ENCODE measurements at places on chromosomes 4 and X.

- DNase-seq: no peak
Measured at GRCh38 chr4:176425035-176425434, 105.3 kb downstream of the SPCS3 start.

DNA sequence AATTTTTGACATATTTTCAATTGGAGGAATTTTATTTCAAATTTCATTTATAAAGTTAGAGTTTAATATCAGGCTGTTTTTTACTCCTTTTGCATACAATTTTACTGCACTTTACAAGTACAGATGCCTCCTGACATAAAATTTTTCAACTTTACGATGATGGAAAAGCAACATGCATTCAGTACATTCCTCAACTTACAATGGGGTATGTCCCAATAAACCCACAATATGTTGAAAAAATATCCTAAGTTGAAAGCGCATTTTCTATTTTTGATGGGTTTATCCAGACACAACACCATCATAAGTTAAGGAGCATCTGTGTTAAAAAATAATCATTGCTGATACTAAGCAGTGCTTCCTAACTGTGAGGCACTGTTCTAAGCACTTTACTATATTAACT is 4.3 kb downstream of the KLHL5 start:
- DNase-seq: no peak

DNA sequence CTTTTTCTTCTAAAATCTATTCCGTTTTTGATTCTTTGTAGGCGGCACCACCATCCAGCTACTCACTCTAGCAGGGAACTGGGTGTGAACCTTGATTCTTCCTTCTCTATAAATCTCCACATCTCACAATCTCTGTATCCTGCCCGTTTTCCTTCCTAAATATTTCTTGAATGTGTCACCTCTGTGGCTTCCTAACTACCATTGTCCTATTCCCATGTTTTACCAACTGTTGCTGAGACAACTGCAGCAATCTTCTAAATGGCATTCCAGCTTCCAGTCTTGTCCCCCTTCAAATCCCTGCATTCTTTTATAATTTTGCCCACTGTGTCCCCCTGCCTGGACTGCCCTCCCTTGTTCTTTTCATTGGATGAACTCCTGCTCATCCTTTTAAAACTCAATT is 641.3 kb downstream of the RPA4 start:
- DNase-seq: no peak

GRCh38 chr4:84985952-84986351 is 19.5 kb upstream of the WDFY3 start:
- DNase-seq: no peak

DNA sequence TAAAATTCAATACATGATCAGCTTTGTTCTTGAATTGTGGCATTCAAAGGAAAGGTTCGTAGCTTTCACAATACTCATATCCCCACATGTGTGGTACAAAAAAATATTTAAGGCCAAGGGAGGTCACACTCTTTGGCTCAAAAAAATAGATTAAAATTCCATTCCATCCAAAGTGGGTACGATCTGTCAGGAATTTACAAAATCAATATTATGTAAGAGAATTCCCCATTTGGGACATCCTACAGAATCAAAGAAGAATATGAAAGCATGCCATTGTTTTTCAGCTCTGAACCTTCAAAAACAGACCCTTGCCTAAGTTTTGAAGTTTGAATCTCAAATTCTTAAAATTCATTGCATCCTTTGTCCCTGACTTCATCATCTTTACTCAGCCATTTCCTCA is 85.8 kb downstream of the MID1 start:
- no peak for DNase-seq

DNA sequence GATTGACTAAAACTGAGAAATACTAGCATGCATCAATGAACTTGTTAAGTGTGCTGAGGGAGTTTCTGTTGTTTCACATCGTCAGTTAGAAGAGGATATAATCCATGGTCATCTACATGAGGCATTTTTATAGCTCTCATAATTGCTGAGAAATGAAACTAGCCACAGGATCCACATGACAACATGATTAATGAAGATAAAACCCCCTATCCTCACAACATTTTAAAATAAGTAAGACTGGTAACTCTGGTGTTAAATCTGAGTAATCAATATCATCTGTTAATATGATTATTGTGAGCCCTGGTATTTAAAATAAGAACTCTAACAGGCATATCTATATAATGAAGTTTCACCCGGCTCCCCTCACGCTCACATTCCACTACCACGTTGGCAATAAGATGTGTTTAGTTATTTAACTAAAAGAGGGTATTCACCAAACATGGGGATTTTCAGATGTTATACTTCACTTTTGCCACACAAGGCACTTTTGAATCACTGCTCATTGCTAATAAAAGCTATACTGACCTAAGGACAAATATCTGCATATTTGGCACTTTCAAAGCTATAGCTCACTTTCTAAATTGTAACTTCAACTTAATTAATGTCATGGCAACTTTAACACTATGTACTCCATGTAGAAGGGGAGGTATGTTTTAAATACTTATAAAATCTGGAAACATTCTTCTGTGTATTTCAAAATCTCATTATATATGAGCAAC is 6.7 kb downstream of the UNC5C start:
- DNase-seq: no peak

DNA sequence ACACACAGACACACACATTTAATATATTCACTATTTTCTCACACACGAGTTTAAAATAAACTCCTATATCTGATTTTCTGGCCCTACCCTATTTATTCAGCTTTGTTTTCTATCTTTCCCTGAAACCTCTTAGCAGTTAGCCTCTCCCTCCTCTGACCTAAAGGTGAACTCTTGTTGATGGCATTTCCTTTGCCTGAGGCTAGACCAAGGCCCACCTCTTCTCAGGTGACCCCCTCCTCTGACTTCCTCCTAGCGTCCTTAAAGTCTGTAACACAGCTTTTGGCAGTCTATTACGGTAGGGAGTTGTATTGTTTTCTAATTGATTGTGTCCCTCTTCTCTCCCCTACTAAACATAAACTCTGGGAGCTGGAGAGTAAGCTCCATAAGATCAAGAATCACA is 1.7 kb upstream of the SRPX2 start:
- DNase-seq: no peak

Data from activated T-helper 1 cell treated with anti-CD3 and anti-CD28 coated beads, Interleukin-2, amount 50 U/mL, for 16 hours (primary cell).